ENCODE measurements at places on chromosomes 4 and X.

DNA sequence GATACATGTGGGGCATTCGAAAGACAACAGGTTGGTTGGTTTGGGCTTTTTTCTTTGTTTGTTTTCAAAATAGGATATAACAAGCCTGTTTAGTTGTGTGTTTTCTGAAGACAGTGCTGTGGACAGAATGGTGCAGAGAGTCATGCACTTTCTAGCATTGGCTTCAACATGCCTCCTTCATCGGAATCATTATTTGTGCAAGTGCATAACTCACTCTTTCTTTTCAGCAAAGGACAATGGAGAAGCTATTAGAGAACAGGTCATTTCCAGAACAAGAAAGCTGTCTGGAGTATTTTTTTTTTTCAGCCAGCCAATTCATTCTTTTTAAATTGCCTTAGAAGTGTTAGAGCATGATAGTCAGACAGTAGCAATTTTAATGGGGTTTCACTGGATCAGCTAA lies 225.8 kb downstream of the STK32B start:
- no peak for DNase-seq

DNA sequence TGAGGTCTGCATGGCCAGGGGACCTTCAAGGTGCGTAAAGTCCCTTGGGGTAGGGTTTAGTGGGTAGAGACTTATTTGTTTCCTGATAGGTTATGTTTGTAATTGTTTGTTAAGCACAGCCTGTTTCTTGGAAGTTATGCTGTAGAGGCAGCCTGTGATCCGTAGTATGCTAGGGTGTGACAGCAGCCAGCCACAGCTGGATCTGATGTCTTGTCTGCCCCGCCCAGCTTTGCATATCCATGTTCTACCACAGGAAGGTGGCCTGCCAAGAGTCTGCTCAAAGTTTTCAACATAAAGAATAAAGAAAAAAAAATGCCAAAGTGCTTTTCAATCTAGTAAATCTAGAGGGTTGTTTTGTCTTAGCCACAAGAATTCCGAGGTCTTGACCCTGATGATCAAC lies 19.1 kb upstream of the PRRG3 start:
- DNase-seq: no peak

DNA sequence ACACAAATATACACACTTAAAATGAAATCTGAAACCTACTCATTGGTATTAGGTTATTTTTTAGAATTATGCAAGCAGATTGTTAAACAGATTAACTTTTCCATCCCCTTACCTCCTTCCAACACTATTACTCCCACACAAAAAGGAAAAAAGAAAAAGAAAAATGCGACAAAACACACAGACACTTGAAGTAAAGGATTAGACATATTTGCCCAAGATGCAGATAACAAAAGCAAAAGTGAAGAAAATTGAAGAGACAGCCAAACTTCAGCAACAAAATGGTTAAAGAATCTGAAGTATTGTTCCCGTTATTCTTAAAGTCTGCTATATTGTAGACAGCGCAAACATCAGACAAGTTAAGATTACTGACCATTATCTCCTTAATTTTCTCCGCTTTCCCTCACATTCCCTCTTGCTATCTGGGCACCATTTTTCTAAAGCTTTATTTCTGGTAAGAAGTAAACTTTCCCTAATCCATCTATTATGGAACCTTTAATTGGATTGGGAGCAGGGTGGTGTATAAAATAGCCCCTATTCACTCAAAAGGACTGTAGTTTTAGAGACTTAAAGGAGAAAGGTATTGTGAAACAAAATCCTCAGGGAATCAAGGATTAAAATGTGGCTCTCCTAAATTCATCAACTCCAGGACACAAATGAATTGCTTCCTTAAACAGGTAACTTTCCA lies 34.7 kb upstream of the MAB21L2 start:
- no peak for DNase-seq

DNA sequence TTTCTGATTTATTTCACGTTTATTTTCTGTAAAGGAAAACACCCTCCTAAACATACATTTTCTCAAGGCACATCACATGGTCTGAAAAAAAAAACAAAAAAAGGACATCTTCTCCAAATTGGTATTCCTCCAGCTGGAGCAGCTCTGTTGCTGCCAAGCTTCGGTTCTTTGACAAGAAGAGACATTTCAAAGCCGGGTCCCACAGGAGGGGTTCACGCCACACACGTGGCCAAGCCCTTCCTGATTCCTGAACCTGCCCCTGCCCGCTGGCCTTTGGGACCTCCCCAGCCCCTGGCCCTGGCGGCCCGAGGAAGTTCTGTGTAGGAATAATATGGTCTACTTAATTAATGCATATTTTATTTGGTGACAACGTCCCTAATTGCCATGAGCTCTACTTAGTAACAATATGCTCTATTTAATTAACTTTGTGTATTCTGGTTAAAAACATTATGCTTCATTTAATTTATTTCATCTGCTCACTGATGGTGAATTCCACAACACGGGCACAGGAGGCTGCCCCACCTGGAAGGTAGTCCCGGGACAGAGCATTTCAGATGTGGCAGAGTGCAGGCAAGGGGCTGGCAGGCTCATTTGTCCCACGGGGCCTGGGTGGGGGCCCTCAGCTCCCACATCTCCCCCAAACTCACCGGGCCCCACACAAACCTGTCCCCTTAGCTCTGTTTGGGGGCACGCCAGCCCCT lies 5.4 kb upstream of the RGS12 start:
- no peak for DNase-seq

DNA sequence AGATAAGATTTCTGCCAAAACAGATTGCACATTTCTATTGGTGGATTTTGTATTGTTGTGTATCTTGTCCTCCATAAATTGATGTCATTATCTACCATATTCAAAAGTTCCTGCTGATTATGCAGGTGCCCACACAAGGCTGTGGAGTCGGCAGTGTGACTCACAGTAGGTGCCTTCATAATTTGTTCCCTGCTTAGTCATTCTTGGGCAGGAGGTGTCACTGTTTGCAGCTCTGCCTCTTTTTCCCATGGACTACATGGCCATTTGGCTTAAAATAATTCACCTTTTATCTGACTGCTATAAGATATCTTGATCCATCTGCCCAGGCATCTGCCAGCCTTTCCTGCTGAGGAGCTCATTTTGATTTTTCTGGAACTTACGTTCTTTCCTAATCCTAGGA lies 33.6 kb upstream of the ENPEP start:
- no peak for DNase-seq

DNA sequence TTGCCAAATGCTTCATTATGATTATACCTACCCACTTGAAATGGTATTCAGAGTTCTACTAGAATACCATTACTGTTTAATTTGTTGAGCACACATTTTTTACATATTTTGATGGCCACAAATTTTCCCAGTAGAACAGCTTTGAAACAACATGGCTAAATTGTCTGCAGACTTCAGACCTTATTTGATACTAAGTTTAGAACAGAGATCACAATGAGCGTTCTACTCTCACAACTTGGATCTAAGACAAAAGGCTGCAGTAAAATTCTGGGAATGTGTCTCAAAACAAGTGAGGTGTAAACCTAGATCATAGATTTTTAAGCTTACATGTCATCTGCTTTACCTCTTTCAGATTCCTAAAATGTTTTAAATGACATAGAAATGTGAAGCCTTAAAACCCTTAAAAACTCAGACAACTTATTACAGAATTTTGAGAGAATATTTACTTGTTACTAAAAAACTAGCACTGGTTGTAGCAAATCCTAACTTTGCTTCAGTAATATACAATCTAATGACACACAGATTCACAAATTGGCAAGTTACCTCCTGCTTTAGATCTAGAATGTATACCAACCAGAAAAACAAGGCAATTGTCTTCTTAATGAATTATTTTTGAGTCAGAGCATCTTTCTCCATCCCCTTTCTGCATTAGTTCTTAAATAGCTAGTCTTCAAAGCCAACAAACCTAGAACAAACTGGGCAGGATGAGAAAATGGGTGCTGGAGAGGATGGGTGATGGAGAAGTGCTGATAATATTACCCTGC lies 243.3 kb downstream of the SLC7A11 start:
- DNase-seq: no peak

- no peak for DNase-seq
Observed at GRCh38 chr4:76407440-76408119, 13.4 kb downstream of the CCDC158 start.

DNA sequence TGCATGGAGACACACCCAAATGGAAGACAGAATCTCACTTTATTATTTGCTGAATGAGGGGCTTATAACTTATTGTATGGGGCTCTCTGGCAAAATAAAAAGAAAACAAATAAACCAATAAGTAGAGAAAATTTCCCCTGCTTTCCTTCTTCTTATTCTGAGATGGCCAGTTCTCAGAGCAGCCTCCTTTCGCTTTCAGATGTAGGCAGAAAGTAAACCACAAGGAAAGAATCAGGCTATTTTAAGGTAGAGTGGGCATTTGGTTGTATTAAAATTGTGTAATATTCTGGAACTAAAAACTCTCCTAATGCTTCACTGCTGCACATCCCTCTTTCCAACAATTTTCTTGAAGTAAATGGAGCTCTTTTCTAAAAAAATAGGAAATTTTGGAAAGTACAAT lies 241.8 kb downstream of the GALNTL6 start:
- no peak for DNase-seq

DNA sequence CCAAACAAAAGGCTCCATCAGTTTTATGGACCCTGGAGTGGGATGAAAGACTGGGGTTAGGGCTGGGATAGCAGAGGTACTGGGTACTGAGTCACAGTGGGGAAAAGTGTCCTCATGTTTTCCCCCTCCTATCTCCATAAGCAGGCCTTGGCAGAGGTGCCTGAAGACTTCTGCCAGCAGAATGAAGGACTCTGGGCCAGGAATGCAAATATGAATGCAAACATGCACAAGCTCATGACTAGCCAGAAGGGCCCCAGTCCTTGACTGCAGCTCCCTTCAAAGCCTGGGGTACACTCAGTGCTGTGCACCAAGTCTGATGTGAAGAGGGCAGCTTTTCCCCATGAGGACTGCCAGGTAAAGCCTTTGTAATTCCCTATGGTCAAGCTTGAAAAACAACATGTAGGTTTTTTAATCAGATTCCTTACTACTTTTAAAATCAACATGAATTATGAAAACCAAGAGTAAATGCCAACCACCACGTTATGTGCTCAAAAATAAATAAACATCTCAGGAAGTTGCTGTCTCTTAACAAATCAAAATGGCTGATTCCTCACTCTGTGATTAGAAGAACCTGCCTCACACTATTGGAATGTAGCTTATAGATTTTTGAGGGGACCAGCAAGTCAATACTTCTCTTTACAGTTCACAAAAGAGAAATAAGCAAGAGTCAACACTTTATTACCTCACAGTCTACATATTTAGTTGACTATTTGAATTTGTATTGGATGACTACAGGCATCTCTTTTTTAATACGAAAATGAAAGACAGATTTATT lies 1512.0 kb downstream of the ARAP2 start:
- no peak for DNase-seq

GRCh38 chr4:110198435-110199416 lies at the start of gene ELOVL6:
ELOVL6 (minus strand) TSS chr4:110198615; CDS start chr4:110198335, 280 bp downstream.
- DNase-seq: peak; percentile 35

GRCh38 chr4:48831532-48832030 lies 693 bp downstream of the OCIAD1 start:
- DNase-seq: no peak

GRCh38 chr4:126899331-126899801 lies 733.4 kb upstream of the INTU start:
- DNase-seq: no peak

Measured in cerebellar nuclear complex (tissue), 1 donor.